ENCODE measurements at places on chromosomes 11 and 22. TPM values are rescaled to one million over a fixed set of nuclear protein-coding genes. Genes with fewer than 3 reads are reported as not detected.

DNA sequence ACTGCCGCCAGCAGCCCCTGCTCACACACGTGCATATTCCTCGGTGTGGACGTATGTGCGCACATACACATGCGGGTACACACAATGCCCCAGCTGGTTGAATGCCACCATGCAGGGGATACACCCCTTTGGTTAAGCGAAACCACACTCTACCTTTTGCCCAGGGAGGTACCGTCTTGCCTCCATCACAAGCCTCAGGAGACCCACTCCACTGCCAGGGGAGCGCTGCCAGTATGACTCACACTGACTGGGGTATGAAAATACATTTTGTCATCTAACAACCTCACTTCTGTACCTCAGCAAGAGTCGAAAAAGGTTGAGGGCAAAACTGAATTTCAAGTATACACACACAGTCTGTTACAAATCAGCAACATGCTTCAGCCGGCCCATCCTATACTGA is 39.4 kb downstream of the TMEM45B start:
- DNase-seq: no peak

- no peak for DNase-seq
These were observed 8.4 kb downstream of the P2RY2 start for GRCh38 chr11:73226297-73227006.

DNA sequence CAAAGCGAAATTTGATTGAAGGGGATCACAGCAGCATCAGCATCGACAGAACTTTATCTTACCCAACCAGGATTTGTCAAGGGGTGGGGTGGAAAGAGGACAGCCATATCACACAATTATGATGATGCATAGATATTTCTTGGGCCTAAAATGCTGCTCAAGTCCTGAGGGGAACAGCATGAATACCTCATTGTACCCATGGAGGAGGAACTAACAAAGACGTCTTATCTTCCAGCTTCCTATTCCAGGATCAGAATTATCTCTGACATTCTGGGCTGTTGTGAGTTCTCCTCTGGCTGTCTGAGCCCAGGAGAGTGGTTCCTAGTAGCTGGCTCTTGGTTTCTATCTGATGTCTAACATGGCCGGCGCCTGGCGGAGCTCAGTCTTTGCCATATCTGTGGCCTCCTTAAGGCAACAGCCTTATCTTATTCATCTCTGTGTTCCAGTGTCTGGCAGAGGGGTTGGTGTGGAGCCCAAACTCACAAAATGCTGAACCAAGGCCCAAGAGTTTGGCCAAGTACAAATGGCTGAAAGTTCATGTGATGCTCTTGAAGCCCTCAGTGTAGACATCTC is 68.2 kb upstream of the TIMP3 start:
- no peak for DNase-seq

Gene GAL
- total RNA-seq: not detected

Gene MRGPRF
- not detected for total RNA-seq

Gene KCNJ1
- total RNA-seq: not detected
